Activated CD4-positive, alpha-beta T cell treated with anti-CD3 and anti-CD28 coated beads, Interleukin-2, amount 50 U/mL, for 24 hours (primary cell): ENCODE measurements at places on chromosomes 1 and 21.

DNA sequence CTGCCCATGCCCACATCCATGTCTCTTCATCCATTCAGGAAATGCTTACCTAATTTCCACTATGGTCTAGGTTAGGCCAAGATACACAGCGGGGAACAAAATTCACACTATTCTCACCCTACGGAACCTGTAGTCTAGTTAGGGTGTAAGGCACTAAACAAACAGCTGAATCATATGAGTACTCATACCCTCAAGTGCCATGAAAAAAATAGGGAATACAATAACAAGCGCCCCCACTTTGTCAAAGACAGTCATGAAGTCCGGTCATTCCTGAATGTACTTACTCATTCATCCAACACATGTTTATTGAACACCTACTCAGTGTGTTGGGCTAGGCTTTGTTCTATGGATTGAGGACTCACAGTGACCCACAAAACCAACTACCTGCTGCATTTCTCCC, 6.2 kb upstream of the FYB2 start:
- no peak for DNase-seq

DNA sequence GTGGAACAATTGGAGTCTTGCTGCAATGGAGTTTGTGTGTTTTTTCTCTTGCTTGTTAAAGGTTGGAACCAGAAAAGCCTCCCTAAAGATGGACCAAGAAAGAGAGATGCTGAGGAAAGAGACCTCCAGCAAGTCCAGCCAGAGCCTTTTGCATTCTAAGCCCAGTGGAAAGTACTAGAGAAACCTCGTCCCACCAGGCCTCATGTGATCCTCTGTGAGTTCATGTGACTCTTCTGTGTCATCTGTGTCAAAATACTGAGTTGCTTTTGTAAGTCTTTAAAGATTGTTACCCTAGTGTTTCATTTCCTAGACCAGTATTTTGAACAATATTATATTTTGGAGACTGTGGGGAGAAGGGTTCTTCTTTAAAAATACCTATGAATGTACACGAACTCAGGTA, 12.5 kb upstream of the EFHD2 start:
- DNase-seq, result no peak

- no peak for DNase-seq
Observed at GRCh38 chr1:94864821-94865220, 44.7 kb downstream of the SLC44A3 start.

DNA sequence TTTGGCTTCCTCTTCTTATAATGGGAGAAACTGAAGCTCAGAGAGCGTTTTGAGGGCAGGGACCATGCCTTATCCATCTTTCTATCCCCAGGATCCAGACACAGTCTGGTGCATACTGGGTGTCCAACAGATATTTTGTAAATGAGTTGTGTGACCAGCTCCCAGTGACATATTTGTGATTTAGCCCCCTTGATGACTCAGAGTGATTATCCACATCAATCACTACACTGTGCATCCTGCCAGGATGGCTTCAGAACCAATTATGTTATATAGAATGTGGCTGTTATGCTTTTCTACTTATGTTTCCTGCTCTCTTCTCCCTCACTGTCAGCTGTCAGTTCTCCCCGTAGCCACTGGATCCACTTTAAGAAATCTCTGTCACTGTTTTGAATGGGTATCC, 11.3 kb downstream of the OLFML3 start:
- no peak for DNase-seq

DNA sequence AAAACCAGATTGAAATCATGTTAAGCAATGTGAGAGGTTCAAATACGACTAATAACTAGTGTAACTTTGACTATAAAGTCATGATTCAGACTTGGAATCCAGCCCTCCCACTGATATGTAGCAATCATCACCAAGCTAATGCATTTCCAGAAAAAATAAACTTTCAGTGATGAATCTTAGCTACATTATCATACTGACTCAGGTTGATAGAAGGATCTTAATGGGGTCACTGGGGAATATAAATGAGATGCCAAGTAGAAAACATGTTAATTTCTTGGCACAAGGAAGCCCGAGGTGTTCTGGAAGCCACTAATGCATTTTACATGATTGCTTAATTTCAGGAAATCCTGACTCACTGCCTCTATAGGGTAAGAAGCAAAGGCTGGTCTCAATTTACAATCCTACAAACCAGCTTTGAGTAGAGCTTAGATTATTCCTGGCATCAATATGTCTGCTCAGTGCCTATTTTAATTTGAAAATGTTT, 67.7 kb downstream of the SELENOF start:
- no peak for DNase-seq

GRCh38 chr1:241957692-241958494, at the start of gene BECN2:
Gene BECN2, plus strand, starts transcription at chr1:241957767. Its CDS starts 0 bp downstream, at chr1:241957767.
- DNase-seq, result no peak

DNA sequence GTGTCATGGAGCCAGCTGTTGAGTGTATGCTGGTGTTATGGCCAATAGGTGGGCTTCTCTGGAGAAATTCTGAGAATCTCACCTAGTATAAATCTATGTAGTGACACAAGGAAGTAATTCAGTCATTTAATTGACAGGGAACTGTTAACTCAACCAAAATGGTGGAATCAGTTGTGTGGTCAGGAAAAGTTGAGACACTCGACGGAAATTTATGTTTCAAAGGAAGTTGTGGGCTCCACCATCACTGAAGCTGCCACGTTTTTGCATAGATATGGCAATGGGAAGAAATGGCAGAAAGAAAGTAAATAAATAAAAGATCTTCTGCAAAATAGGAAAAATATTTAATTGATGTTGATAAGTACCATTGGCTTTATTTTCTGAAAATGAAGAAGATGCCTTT, 84.5 kb downstream of the ATP6V1G3 start:
- DNase-seq, result no peak

DNA sequence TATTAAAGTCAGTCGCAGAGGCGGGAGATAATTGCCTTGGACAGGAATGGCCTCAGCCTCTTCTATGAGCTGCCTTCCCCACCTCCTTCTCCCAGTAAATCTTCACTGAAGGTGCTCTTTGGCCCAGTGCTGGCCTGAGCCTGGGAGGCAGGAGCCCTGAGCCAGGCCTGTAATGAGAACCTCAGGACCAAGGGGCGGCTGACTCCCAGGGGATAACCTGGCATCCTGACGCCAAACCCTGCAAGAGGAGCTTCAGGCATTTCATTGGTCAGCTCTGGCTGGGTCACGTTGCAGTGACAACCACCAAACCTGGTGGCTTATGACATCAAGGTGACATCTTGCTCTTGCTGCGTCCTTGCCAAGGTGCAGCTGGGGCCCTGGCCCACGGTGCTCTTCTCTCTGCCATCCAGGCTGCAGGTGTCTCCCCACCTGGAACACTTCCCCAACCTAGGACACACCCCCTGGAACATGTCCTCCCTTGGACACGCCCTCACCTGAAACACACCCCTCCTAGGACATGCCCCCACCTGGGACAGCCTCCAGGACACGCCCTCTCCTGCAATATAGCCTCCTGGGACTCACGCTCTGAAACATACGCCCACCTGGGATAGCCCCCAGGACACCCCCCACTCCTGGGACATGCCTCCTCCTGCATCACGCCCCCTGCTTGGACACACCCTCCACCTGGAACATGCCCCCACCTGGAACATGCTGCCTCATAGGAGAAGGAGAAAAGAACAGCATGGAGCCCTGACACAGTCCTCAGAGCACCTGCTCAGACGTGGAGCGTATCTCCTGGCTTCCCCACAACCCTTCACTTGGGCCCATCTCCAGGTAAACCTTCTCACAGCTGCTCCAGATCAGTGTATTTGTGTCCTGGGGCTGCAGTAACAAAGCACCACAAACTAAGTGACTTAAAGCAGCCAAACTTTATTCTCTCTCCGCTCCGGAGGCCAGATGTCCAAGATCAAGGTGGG, 333.6 kb downstream of the NPHP4 start:
- DNase-seq, result no peak

GRCh38 chr1:81305997-81306452, 494.7 kb upstream of the ADGRL2 start:
- DNase-seq, result no peak

DNA sequence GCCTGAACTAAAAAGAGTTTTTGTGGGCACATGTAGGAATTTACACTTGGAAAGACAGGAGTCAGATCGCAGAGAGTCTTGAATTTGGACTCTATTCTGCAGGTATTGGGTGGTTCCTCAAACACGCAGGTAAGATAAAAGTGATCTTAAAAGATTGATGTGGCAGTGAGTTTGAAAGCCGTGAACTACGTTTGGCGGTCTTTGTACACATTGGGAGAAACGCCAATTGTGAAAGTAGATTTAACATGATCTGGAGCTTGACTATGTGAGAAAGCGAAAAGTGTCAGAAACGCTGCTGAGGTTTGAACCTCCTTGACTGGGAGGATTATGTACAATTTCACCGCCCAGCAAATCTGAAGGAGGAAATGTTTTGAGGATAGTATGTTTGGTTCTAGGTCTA, 1.5 kb upstream of the PPP2R5A start:
- no peak for DNase-seq

- no peak for DNase-seq
Observed at GRCh38 chr1:16164213-16165072, 8.6 kb upstream of the EPHA2 start.

DNA sequence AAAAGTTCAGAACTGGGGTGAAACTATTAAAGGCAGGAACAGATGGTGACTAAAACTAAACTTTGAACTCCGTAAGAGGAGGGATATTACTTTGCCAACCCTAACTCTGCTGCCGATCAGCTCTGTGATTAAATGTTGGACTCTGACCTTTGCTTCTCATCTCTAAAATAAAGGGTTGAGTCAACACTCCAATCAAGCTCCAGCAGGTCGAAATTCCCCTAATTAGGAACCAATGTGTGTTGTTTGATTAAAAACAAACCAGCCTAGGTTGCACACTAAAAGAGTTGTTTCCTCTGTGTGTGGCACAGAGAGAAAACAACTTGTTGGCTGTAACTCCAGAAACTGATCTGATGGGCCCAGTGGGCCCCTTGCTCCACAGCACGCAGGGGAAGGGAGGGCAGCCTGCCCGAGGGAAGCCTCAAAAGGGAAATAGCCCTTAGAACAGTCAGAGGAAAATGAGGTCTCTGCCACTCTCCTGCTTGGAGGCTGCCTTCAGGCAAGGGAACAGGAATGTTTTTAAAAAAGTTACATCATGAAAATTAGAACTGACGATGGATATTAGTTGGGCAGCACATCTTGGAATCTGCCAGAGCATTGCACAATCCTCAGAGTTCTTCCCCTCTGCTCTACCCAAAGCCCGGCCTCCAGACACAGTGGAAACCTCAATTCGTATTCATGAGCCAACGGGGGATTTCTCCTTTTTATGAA, 69.3 kb downstream of the KCTD3 start:
- DNase-seq, result no peak

- no peak for DNase-seq
Observed at GRCh38 chr1:14254251-14254650, 344.2 kb upstream of the KAZN start.

DNA sequence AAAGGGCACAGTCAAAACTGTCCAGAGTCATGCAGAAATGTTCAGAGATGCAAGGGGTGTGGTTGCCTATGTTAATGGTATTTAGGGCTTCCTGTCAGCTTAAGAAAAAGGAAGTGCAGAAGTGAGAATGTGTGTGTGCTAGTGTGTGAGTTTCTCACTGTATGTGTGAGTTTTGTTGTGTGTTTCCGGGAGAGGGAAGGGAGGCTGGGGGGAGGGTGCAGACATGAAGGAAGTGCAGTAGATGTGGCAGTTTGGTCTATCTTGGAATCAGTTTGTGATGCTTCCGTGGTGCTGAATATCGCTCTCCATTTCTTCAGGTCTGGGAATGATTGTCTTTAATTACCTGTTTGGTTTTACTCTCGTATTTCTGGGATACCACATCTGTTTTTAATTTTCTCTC, 16.5 kb upstream of the ATP6V1G3 start:
- peak; percentile 43 for DNase-seq

DNA sequence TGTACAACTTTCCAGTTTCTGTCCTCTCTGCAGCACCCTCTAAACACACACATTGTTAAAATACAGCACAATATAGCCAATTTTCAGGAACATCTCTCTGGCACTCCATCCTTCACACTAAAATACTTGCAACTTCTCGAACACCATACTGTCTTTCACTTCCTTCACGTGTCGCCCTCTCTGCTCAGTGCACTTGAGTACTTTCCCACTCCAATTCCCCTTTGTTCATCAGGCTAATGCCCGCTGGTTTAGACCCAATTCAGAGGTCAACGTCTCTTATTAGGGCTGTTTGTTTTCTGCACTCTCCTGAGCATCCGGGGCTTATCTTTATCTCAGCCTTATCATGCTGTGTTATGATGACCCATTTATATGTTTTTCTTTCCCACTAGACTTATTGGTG, 238.2 kb upstream of the SGIP1 start:
- DNase-seq, result no peak

DNA sequence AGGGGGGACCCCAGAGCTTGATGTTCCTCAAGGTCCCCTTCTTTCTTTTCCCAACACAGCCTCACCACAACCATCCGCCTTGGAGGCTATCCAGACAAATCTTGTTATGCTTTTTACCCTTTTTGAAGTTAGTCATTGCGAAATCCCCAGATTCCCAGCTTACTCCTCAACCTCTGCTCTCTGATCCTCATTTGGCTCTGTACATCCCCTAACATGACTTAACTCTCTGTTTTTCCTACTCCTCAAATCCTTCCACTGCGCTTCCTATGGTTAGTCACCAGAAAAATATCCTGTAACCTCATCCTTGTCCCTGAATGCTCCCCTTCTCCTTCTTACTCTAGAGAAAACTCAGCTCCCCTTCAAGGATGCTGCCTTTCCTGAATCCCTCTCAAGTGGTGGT, 189.1 kb upstream of the POU3F1 start:
- no peak for DNase-seq

GRCh38 chr1:81695741-81696140, 105.0 kb upstream of the ADGRL2 start:
- DNase-seq, result no peak

DNA sequence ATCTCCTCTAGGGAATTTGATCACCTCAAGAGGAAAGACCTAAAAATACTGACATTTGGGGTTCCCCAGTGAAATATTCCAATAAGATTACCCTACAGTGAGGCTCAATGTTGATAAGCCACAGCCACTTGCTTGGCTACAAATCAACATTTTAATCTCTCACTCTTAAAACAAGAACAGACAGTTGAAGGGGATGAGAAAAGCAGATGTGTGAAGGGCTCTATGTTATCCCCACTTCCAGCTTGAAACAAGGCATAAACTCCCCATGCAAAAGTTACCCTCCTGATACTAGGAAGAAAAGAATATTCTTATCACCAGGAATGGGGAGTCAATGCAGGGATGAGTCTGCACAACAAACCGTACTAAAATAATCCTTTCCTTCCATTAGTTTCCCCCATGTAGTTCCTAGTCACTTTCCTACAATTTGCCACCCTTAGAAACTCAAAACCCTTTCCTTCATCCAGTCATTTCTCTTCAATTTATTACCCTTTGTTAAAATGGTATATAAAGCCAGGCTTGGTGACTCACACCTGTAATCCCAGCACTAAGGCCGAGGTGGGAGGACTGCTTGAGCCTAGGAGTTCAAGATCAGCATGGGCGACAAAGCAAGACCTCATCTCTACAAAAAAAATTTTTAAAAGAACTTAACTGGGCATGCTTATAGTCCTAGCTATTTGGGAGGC, 29.5 kb downstream of the LPGAT1 start:
- DNase-seq, result no peak
